ENCODE measurements at places on chromosomes 4 and X.

DNA sequence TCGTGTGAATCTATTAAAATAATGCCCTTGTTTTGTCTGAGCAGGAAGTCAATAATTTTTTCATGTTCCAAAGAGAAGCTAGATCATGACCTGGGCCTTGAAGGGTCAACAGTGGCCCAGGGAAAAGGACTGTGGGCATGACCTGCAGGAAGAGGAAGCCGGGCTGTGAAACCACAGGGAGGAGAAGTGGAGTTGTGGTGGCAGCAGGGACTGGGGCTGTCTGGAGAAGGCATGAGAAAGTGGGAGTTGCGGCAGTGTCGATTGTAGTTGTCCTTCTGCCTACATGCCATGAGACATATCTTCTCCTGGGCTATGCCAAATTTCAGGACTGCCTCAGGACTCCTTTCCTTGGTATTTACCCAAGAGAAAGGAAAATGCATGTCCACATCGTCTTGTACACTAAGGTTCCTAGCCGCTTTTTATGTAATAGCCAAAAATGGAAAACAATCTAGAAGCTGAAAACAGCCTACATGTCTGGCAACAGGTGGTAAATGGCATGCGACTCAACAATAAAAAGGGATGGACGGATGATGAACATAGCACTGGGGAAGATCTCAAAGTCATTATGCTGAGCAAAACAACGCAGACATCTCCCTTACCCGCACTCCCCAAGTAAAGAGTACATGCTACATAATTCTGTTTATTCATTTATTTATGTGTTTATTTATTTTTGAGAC lies 13.6 kb upstream of the PTTG2 start:
- no peak for DNase-seq

DNA sequence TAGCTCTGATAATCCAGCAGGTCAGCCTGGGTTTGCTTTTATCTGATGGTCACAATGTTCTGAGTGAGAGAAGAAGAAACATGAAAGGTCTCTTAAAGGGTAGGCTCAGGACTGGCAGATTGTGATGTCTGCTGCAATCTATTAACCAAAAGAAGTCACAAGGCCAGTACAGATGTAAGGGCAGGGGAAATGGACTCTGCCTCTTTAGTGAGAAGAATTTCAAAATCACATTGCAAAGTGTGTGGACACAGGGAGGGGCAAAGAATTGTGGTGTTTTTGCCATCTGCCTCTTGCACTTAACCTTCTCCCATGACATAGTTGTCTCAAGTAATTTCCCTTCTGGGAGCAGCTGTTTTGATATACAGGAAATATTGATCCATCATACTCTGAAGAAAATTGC lies 40.9 kb downstream of the IL1RAPL1 start:
- DNase-seq, result no peak

DNA sequence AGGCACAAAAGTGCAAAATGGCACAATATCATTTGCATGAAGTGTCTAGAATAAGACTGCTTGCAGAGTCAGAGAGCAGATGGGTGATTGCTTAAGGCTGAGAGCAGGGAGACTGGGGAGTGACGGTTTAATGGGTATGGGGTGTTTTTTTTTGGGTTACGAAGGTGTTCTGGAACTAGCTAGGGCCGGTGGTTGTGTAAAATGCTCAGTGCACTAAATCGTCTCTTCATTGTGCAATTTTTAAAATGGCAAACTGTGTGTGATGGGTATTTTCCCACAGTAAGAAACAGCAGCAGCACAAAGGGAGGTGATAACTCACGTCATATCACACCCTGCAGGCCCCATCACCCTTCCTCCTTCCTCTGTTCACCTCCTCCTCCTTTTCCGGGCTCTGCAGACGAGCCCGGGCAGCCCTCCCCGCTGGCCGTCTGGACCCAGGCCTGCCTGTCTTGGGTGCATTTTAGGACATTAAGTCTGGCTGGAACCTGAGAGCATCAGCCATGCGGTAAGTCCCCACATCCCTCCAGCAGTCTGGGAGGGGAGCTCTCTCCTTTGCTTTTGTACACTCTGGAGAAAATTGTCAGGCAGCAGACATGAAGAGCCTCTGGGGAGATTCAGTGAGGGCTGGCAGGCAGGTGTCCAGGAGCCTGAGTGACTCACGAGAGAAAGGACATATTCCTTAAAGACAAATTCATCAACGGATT lies 42.7 kb downstream of the ASMT start:
- DNase-seq, result no peak

DNA sequence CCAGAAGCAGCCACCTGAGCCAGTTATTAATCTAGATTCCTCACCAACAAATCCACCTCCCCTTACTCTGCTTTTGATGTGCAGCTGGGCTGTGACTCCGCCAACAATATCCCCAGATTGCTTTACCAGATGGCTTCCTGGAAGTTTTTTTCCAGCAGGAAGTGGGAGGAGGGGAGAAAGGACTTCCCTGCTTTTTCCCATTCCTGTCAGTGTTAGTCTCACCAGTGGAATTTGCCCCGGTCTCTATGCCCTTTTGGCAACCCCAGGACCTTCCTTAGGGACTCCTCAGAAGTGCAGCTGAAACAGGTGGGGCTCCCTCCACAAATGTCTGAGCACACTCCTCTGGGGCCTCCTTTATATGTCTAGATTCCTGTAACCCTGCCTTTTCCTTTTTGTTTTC lies 465.2 kb upstream of the IGFBP7 start:
- DNase-seq, result no peak

GRCh38 chr4:181427076-181427475 lies 816.1 kb upstream of the TENM3 start:
- DNase-seq, result no peak

GRCh38 chr4:37546586-37546985 lies 139.6 kb downstream of the RELL1 start:
- DNase-seq, result no peak

DNA sequence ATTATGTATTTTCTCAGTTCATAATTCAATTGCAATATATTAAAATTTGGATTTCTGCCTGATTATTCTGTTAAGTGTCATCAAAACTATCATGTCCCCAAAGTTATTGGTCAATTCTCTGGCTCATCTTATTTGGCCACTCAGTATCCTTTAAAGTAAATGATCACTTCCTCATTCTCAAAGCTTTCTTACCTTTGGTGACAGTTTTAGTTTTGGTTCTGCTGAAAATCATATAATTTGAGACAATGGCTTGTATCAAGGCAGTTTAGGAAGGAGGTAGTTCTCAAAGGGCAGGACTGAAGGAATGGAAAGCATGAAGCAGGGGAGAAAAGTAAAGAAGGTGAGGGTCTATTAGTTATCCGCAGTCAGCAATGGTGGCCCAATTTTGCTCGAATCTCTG lies 1832.1 kb downstream of the ARAP2 start:
- DNase-seq, result no peak

DNA sequence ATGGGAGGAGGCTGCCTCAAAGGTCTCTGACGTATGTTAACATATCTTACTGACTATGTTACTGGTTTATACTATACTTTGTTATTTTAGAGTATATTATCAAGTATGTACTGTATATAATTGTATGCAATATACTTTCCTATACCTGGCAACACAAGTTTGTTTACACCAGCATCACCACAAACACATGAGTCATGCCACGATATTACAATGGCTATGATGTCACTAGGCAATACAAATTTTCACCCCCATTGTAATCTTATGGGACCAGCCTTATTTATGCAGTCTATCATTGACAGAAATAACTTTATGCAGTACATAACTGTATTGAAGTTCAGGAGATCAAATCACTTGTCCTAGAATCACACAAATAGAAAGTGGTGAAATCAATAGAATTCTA lies 329.9 kb upstream of the SLC7A11 start:
- DNase-seq, result no peak

GRCh38 chr4:189804894-189805293 lies 135.8 kb upstream of the FRG1 start:
- no peak for DNase-seq

- DNase-seq, result peak; percentile 9
Observed at GRCh38 chr4:186500721-186501304, 54.6 kb downstream of the MTNR1A start.

- DNase-seq, result no peak
Observed at GRCh38 chr4:38734446-38734845, 48.3 kb downstream of the TLR10 start.

DNA sequence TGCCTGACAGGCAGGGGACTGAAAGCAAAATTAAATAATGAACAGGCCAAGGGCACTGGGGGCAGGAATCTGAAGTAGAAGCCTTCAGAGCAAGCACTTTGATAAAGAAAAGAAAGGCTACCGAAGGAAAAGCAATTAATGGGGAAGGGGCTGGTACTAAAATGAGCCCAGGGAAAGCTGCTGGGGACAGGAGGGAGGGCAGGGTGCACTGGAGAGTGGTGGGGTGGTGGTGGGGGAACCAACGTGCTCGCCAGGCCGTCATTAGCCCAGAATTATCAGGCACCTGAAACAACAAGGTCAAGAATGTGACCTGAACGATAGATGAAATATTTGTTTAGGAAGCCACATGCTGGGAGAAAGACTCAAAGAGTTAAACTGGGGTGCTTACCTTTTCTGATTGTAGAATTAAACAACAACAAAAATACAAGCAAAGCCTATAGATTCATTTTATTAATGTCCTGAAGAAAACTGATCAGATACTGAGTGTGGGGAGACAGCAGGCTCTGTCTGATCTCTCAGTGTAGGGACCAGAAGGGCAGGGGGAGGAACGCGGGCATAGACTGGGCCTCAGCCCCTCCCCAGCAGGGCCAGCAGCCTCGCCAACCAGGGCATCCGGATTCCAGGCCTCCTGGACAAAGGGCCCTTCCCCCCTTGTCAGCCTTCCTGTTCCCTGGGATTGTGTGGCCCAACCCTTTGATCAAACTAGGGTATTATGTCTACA lies 239.7 kb upstream of the KLF3 start:
- DNase-seq, result peak; percentile 61

DNA sequence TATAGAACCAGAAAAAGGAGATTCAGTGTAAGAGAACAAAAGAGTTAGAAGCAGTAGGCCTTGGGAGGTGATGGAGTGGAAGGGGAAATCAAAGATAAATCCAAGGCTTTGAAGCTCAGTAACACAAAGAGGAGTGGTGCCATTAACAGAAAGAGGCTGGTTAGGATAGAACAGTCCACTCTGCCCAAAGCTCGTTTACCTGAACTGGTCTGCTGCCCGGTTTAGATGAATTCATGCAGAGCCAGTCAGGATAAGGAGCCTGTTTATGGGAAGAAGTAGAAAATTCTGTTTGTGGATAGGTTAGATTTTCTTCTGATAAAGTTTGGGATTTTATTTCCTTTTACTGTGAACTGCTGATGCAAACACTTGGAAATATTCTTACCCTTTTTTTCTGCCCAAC lies 80.6 kb downstream of the HMGB2 start:
- DNase-seq, result no peak

DNA sequence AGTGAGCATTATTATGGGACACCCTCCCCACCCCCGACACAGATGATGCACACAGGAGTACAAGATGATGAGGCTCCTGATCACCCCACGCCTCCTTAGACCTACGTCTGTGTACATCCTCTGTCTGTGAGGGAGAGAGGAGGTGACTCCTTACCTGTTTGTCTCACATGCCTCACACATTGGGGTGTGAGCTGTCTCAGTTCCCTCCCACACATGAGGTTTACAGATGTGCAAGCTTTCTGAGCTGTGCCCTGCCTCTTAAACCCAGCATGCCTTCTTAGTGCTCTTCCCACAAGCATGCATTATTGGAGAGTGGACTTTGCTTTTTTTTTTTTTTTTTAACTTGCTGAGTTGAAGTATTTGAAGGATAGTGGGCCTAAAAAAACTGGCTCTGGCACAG lies 76.7 kb downstream of the CLCN5 start:
- no peak for DNase-seq

- DNase-seq, result no peak
Observed at GRCh38 chr4:31791666-31792065, 1071.5 kb downstream of the PCDH7 start.

- no peak for DNase-seq
Observed at GRCh38 chr4:6992728-6993677, 50.2 kb upstream of the TADA2B start.

GRCh38 chr4:52200339-52200725 lies 149.2 kb downstream of the SPATA18 start:
- peak; percentile 14 for DNase-seq

GRCh38 chrX:110120025-110120424 lies 117.1 kb downstream of the TMEM164 start:
- no peak for DNase-seq

DNA sequence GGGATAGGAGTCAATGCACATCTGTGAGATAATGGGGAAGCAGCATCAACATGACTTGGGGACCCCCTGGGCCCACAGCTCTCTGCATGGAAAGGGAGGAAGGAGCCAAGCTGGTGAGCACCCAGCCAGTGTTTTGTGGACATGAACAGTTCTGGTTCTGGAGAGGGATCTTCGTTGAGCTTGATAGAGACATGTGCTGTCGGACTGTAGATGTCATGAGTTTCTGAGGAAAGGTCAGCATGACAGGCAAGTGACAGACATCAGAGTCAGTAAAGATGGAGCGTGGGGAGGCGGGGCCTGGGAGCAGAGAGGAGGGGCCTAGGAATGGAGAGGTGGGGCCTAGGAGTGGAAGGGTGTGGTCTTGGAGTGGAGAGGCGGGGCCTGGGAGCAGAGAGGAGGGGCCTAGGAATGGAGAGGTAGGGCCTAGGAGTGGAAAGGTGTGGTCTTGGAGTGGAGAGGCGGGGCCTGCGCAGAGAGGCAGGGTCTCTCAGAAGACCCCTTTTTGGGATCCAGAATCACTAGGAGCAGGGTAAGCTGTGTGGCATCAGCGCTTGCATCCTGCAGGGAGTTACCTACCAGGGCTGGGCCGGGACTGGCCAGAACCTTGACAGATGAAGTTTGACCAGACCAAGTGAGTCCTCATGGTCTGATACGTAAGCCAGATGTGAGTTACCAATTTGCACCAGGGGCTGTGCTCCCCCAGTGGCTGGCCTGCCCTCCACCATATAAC lies 33.7 kb downstream of the PIGG start:
- peak; percentile 34 for DNase-seq

GRCh38 chr4:15373363-15373762 lies 54.5 kb upstream of the C1QTNF7 start:
- no peak for DNase-seq

- no peak for DNase-seq
Observed at GRCh38 chrX:21741869-21742701, 15.8 kb downstream of the SMPX start.

DNA sequence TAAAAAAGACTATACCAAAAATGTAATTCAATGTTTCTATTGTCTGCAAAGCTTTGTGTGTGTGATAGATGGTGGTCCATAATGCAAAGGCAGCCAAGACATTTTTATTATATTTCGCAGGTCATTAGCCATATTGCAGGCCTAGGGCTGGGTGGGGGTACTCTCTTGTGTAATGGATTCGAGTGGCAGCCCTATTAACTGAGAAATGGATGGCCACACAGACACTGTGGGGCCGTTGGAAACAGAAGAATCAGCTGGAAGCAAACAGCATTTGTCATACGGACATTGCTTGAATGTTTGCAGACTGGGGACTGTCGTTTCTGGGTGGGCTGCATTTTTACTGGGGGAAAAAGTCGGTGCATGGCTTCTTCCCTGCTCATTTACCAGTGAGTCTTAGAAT lies 101.4 kb downstream of the GPR143 start:
- no peak for DNase-seq

Measured in GM23338 (cell line).